Ascending aorta (tissue), 2 donors: ENCODE measurements at places on chromosomes 1 and 21. TPM values are rescaled to one million over a fixed set of nuclear protein-coding genes. Genes with fewer than 3 reads are reported as not detected.

- no peak overlapping the region for H3K27ac ChIP-seq
- no peak for DNase-seq
- H3K4me3 ChIP-seq = no peak overlapping the region
- H3K36me3 ChIP-seq = no peaks in the 10 kb centered on the region
These were observed 188.2 kb downstream of the AMY1C start for GRCh38 chr1:103937763-103938357.

The RYR2 gene
- total RNA-seq = 15.2 TPM

The LCE1A gene
- not detected for total RNA-seq

The CAPZA1 gene
- total RNA-seq = 53.5 TPM

DNA sequence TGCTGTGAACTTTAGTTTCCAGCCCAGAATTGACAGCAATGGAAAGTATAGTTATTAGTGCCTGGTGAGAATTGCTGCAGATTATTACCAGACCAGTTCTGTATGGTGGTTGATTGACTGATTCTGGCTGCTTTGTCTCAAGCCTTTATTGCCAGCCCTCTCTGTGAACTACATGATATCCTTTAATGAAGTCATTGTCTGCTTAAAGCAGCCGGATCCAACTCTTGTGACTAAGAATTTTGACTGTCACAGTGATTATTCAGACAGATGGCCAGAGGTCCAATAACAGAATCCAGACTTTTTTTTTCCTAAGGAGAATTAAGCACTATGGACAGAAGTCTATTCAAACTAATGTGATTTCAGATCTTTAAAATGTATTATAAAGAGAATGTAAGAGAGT, 1548.6 kb upstream of the B3GALT2 start:
- H3K36me3 ChIP-seq = no peaks in the 10 kb centered on the region
- no peak for DNase-seq
- no peaks in the 10 kb centered on the region for H3K27me3 ChIP-seq
- H3K4me3 ChIP-seq = no peak overlapping the region
- H3K4me1 ChIP-seq = no peaks in the 10 kb centered on the region

DNA sequence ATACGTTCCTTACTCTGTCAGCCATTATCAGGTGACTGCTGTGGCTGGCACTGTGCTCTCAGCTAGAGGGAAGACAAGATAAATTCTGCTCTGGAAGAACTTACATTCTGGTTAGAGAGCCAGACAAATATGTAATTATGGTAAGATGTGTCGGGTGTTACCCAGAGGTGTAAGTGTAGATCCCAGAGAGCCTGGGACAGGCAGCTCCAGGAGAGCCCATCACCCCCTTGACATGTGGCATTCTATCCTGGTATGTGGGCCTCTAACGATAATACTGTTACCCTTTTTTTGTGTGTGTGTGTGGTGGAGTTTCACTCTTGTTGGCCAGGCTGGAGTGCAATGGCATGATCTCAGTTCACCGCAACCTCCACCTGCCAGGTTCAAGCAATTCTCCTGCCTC, 19.0 kb downstream of the TRNAU1AP start:
- no peaks in the 10 kb centered on the region for H3K27me3 ChIP-seq
- no peaks in the 10 kb centered on the region for H3K4me1 ChIP-seq
- H3K27ac ChIP-seq = no peak overlapping the region
- DNase-seq = no peak
- H3K4me3 ChIP-seq = no peak overlapping the region

- no peaks in the 10 kb centered on the region for H3K27me3 ChIP-seq
- no peaks in the 10 kb centered on the region for H3K4me1 ChIP-seq
- DNase-seq = no peak
- no peak overlapping the region for H3K27ac ChIP-seq
- no peaks in the 10 kb centered on the region for H3K36me3 ChIP-seq
- no peak overlapping the region for H3K4me3 ChIP-seq
These were observed 46.0 kb downstream of the RUNX1 start for GRCh38 chr21:35002879-35003722.

DNA sequence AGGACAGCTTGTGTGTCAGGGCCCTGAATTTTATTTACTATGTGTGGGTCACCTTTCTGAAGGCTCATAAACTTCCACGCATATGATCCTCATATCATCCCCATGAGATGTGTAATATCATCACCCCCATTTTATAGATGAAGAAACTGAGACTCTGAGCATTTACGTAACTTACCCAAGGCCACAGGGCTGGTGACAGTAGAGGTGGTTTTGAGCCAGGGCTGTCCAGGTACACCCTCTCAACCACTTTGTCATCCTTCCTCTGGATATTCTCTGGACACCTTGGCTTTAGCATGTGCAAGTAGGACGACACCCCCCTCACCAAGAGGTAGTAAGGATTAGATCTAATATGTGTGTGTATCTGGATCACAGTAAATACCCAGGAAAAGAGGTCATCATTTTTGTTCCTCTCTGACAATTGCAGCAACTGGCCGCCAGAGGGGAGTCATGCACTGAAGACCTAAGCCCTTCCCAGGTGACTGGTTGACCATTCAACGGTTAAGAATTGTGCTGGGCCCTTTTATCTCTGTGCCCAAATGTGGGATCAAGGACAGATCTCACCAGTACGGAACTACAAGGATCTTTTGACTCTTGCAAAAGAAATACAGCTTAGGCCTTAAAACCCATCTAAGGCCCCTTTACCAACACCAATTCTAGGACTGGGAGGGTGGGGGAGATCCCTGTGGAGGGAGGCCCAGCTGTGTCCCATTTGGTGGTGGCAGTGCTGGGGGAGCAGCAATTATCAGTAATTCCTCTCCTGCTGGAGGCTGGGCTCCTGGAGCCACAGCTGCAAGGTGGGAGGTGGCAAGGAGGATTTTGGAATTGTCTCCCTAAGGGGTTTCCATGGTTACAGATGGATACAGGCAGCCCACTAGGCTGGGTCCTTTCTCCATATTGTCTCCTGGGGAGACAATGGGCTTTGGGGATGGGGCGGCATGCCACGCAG, 13.7 kb upstream of the E2F2 start:
- no peak overlapping the region for H3K27ac ChIP-seq
- no peak overlapping the region for H3K4me3 ChIP-seq
- no peak for DNase-seq

The MYBPHL gene
- total RNA-seq = not detected

- peaks cover 16% of the 10 kb centered on the region for H3K4me1 ChIP-seq
- no peak for DNase-seq
- no peak overlapping the region for H3K4me3 ChIP-seq
- no peaks in the 10 kb centered on the region for H3K36me3 ChIP-seq
These were observed 79.9 kb downstream of the FHAD1 start for GRCh38 chr1:15326691-15327588.

DNA sequence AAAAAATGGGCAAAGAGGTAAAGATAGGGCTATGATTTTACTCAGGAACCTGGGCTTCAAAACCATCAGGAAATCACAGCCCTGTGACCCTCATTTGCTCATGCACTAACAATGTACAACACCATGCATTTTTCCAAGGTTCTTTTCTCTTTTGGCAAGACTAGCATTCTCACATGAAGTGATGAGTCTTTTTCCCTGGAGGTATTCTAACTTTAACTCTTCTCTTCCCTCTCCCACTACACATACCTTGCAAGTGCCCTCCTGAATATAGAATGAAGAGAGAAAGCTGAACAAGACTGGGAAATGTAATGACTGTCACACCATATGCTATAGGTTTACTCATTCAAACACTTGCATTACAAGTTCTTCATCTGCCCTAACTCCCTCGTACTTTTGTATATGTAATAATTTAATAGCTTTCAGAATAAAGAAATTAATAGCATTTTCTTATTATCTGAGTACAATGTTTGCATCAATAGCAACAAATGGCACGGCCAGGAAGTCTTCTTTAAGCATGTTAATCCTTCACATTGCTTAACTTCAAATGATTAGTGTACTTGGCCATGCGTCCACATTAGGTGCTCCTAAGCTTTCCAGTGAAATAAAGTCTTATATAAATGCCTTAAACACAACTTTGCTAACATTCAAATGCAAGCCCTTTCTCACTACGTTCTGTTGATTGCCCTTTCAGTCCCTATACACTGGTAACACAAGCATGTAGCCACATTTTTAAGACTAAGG, 1.8 kb downstream of the NIBAN1 start:
- H3K4me3 ChIP-seq = peak overlapping the region; percentile 78
- no peak for DNase-seq
- peaks cover 12% of the 10 kb centered on the region for H3K4me1 ChIP-seq
- H3K27ac ChIP-seq = peak overlapping the region; percentile 91
- no peaks in the 10 kb centered on the region for H3K36me3 ChIP-seq

DNA sequence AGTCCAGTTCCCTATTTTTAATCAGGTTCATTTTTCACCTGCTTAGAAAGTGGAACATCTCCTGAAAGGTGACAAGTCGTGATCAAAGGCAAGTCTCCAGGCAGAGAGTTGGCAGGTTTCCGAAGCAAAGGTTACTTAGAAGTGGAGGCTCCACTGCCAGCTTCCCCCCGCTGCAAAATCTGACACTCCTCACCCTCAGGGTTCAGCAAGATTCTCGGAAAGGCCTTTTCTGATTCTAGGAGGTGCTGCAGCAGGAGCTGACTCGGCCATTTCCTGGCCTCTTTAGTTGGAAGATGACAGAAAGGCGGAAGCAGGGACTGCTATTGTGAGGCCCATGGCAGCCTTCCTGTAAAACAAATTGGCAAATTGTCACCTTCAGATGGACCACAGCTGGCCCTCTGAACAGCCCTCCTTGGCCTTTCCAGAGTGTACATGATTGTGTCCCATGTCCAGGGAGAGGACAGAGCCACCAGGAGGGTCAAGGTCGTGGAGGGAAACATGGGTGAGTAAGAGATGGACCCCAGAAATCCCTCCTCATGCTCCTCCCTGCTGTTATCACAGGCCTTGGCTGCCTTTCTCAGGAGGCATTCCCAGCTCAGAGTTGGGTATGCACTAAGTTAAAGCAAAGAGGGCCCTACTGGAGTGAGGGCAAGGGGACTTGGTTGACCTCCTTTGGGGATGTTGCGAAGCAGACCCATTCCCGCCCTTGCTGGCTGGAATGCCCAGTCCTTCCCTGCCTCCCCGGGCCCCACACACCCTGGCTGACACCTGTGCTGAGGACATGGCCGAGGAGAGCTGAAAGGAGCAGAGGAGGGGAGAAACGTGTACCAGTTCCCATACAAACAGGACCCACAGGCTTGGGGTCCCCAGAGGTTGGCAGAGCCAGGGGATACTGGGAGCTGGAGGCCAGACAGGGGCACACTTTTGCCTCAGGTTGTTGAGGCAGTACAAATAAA, 115.5 kb upstream of the IRF2BP2 start:
- peaks cover 32% of the 10 kb centered on the region for H3K4me1 ChIP-seq
- peak overlapping the region; percentile 35 for H3K4me3 ChIP-seq
- H3K27ac ChIP-seq = peak overlapping the region; percentile 95
- H3K36me3 ChIP-seq = no peaks in the 10 kb centered on the region

DNA sequence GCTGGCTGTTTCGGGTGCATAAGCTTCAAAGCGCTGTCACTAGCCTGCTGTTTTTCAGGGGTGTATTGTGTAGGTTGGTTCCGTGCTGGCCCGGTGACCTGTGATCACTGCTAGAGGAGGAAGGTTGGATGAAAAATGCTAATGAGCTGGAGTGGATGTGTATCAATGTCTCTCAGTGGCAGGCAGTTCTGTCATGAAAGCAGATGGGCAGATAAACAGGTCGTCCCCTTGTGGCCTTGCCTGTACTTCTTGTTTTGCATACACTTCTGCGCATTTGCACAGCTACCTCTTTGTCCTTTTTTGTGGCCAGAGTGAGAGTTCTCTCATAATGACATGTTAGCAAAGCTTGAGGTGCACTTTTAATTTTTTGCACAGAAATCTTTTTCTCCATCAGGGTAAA, 2.9 kb downstream of the SELENON start:
- H3K36me3 ChIP-seq = peaks cover 3% of the 10 kb centered on the region
- peaks cover 15% of the 10 kb centered on the region for H3K4me1 ChIP-seq
- no peak overlapping the region for H3K27ac ChIP-seq
- no peak for DNase-seq
- H3K27me3 ChIP-seq = no peaks in the 10 kb centered on the region
- no peak overlapping the region for H3K4me3 ChIP-seq

The SDHC gene
- total RNA-seq = 23.2 TPM

- DNase-seq = no peak
- H3K27me3 ChIP-seq = no peaks in the 10 kb centered on the region
- no peak overlapping the region for H3K27ac ChIP-seq
These were observed 66.0 kb upstream of the CLDN14 start for GRCh38 chr21:36545776-36546511.

The ANGPTL3 gene
- total RNA-seq = not detected

The TMIGD3 gene
- 2.4 TPM for total RNA-seq

The RHBDL2 gene
- total RNA-seq = not detected

- DNase-seq = no peak
- no peak overlapping the region for H3K4me3 ChIP-seq
- no peaks in the 10 kb centered on the region for H3K4me1 ChIP-seq
- no peak overlapping the region for H3K27ac ChIP-seq
These were observed 138.8 kb upstream of the RAB4A start for GRCh38 chr1:229132106-229132443.

The SYT14 gene
- total RNA-seq = not detected

The LENEP gene
- not detected for total RNA-seq

The UMODL1 gene
- not detected for total RNA-seq

DNA sequence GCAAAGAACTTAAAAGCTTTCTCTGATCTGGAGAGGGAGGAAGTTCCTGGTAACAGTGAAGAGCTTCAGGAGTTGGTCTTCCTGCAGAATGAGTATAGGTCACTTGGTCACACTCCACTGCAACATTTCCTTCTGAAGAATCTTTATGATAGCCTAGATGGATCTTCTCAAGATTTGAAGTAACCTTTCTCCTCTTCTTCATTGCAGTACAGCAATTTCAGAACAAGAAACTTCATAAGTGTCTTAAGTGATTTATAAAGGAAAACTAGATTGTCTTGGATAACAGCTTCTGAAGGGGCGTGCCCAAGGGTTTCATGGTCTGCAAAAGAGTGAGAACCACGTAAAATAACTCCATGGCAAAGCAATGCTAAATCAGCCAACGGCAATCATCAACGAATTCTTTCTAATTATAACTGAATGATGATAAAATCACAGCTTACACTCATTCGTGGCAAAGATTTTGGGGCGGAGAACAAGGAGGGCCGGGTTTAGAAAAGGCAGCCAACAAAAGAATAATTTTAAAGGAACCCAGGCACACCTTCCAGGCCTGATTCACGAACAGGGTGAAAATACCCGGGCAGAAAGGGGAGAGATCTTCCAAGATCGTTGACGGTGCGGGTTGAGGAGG, 53.9 kb upstream of the ASPM start:
- H3K36me3 ChIP-seq = no peaks in the 10 kb centered on the region
- peak overlapping the region; percentile 98 for H3K27ac ChIP-seq
- peak overlapping the region; percentile 100 for H3K4me3 ChIP-seq

- no peaks in the 10 kb centered on the region for H3K27me3 ChIP-seq
- H3K4me1 ChIP-seq = no peaks in the 10 kb centered on the region
- no peak overlapping the region for H3K27ac ChIP-seq
- DNase-seq = no peak
These were observed 56.6 kb downstream of the SYT6 start for GRCh38 chr1:114097109-114097508.

The UTS2 gene
- not detected for total RNA-seq

- H3K27me3 ChIP-seq = no peaks in the 10 kb centered on the region
- H3K36me3 ChIP-seq = no peaks in the 10 kb centered on the region
These were observed 353.3 kb downstream of the PBX1 start for GRCh38 chr1:164912290-164912689.

DNA sequence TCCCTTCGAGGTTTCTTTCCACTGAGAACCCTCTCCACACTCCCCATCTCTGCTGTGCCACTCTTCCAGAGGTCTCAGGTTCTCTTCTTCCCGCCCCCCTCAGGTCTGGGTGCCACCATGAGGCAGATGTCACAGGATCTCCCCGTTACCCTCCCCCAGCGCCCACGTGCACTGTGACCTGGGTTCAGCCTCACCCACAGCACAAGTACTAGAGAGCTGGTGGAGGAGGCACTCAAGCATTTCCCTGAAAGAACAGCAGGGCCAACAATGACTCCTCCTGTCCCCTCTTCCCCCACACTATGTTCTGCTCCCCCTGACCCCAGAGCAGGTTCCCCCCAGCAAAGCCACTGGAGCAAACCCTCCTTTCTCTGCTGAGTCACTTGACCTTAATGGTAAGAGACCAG, 14.3 kb downstream of the PLEKHA6 start:
- no peaks in the 10 kb centered on the region for H3K27me3 ChIP-seq
- H3K27ac ChIP-seq = no peak overlapping the region
- no peaks in the 10 kb centered on the region for H3K36me3 ChIP-seq
- no peak overlapping the region for H3K4me3 ChIP-seq
